ENCODE measurements at places on chromosomes 2 and 18.

- DNase-seq = no peak
Observed at GRCh38 chr2:222298311-222299150, at the start of gene PAX3. Gene PAX3 (minus strand): TSS chr2:222298998. CDS start chr2:222298615, 383 bp downstream.

- no peak for DNase-seq
Observed at GRCh38 chr2:74001781-74002504, 17.2 kb downstream of the TET3 start.

GRCh38 chr18:23311351-23312121 lies 141.6 kb upstream of the RIOK3 start:
- DNase-seq = peak; percentile 66

DNA sequence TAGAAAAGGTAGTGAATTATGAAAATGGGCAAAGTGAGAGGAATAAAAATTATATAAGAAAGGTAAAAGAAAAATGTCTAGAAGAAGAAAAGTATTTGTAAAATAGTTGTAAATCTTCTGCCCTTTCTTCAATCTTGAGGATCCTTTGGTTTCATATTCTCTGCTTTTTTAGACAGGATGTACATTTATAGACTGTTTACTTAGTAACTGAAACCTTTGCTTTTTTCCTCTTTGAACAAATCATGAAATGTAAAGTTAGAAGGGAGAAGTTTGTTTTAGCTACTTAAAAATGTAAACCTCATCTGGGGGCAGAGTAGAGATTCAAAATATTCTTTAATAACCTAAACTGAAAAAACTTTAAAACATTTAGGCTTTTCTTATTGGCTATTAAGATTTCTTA lies 150.4 kb upstream of the ITGA4 start:
- DNase-seq = no peak

- no peak for DNase-seq
Observed at GRCh38 chr18:35369126-35369525, 8.0 kb downstream of the ZNF396 start.

DNA sequence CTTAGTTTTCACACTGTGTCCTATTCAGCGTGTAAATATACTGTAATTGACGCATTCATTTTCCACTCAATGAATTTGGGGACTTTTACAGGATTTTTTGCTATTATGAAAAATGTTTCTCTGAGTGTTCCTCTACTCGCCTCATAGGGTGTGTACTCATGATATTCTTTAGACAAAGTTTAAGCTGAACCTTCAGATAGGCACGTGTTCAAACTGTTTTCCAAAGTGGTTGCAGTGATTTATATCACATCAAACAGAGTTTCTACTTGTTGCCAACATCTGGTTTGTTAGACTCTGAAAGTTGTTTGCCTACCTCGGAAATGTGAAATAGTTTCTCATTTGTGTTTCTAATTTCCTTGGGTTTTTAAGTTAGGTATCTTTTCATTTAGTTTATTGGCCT lies 46.4 kb upstream of the IL1R1 start:
- DNase-seq = no peak

DNA sequence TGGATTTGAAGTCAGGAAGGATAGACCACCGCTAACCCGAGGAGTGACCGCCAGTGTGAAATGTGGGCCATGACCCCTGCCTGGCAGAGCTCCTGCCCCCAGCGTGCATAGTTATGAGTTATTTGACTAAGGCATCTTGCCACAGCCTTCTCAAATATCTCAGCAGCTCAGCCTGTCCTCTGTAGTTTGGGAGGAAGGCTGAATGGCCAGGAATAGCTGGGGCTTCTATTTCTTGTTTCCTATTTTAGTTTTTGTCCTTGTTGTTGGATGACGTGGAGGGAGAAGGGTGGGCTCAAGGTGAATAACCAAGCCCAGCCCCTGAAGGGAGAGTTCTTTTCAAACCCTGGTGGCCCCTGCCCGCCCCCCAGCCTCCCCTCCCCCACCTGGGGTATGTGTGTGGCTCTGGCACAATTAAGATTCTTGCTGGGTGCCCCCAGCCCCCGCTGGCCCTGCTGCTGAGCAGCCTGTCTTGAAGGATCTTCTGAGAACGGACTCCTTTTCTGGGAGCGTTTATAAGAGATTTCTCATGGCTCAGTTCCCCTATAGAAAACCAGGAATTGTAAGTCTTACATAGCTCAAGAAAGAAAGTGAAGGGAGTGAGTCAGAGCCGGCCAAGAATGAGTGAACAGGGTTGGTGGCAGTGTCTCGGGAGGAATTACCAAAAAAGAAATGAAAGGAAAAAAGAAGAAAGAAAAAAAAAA lies 157.4 kb downstream of the GLI2 start:
- no peak for DNase-seq

- DNase-seq = no peak
Observed at GRCh38 chr2:101403745-101404144, 16.4 kb upstream of the CREG2 start.

GRCh38 chr2:165778653-165779451 lies 15.2 kb downstream of the GALNT3 start:
- DNase-seq = no peak

GRCh38 chr2:24824966-24825882 lies 32.0 kb downstream of the CENPO start:
- no peak for DNase-seq

- no peak for DNase-seq
Observed at GRCh38 chr2:214075456-214075855, 335.4 kb upstream of the VWC2L start.

- DNase-seq = no peak
Observed at GRCh38 chr2:224161712-224162111, 122.6 kb upstream of the SERPINE2 start.

DNA sequence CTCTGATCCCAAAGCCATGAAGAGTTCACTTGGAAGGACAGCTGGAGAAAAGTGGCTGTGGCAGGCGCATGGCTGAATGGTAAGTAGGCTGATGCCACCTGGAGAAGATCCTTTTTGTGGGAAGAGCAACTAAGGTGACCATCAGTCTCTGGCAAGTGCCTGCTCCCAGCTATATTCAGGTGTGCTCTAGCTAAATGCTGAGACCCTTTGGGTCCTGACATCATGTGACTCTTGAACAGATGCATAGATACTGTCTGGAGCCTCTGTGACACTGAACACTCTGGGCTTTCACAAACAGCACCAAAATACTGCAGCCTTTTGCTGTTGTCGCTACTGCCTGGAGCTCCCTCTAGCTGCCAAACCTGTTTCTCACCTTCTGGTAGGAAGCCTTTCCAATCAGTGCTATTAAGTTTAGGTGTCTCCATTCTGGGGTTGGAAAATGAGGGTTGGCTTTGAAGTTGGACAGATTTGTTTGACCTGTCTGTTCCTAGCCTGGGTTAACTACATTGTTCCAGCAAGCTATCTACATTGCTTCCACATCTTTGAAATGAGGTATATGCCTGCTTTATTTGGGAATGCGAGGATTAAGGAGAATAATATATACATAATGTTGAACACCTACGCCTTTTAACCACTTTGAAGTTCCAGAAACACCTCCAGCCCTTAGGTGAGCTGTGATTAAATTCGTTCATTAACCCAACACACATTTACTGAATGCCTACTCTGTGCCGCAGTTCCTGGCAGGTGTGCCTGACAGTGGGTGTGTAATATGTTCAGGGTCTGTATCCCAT lies 3.1 kb downstream of the EGR4 start:
- no peak for DNase-seq

DNA sequence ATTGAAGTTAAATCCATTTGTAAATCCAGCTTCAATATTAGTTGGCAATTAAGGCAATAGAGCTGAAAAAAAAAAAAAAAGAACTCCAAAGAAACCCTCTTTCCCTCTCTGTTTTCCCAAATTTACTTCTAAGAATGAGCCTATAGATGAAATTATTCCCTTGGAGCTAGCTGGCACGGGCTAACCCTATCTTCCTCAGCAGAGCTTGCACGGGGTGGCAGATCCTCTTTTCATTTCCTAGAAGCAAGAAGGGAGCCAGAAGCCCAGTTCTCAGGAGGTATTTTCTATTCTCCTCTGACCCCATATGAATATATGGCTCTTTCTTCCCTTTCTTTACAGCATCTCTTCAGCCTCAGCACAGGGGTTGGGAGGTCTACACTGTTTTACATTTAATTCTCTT lies 426.0 kb downstream of the TGIF1 start:
- no peak for DNase-seq

DNA sequence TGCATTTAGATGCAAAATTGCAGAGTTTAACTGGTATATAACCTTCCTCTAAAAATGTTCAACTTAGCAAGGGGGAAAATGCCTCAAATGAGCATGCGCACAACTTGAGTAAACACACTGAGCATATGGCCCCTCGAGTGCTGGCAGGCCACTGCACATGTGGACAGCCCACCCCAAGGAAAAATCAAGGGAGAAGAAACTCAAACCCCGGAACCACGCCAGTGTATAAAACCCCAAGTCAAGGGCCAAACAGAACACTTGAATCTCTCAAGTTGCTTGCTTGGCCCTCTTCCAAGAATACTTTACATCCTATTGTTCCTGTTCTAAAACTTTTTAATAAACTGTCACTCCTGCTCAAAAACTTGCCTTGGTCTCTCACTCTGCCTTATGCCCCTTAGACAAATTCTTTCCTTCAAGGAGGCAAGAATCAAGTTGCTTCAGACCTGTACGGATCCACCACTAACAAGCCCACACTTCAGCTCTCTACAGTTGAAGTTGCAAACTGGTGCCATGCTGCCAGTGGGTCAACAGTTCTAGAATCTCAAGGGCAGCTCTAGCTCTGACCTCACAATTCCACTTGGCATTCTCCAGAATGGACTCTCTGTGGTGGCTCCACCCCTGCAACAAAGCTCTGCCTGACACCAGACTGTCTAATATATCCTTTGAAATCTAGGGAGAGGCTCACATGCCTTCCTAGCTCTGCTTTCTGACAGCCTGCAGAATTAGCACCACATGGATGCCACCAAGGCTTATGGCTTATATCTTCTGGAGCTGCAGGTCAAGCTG lies 38.9 kb downstream of the HIBCH start:
- DNase-seq = no peak

- DNase-seq = no peak
Observed at GRCh38 chr18:13014232-13014631, 23.1 kb downstream of the CEP192 start.

DNA sequence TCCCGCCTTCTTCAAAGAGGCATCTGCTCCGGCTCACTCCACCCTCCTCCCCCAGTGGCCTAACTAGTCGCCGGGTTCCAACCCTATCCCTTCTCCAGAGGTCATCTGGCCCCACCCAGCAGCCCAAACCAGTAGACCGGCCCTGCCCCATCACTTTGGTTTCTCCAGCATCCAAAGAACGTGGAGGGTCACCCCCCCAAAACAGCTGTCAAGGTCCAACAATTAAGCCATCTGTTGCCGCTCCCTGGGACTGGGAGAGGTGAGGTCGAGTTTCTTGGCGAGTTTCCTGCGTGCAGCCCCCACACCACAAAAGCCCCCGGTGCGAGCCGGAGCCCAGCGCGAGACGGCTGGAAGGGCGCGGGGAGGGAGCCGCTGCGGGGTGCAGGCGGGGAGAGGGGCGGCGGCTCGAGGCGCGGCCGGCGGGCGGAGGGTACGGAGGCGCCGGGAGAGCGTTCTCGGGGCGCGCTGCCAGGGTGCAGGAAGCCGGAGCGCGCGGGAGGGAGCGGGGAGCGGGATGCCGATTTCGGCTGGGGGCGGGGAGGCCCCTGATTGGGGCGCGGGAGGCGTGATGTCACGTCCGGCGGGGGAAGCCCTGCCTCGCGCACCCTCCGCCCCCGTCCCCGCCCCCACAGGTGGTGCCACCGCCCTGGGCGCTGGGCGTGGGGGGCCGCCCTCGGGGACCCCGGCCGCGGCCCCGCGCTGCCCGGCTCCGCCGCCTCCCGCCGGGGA lies 571 bp upstream of the GPC1 start:
- no peak for DNase-seq

DNA sequence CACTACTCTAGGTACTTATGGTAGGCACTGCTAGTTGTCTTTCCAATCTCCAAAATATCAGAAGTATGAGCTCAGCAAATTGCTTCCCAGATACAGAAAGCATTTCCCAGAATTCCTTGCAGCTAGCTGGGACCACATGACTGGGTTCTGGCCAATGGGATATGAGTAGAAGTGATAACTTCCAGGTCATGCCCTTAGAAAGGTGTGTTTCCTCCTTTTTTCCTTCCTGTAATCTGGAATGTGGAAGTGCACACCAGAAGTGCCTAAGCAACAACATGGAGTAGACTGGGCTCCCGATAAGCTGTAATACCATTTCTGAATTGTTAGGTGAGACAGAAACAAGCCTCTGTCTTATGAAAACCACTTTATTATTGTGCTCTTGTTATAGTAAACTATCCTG lies 279.8 kb downstream of the ZNF385B start:
- DNase-seq = no peak

GRCh38 chr2:67574230-67574629 lies 177.1 kb downstream of the ETAA1 start:
- DNase-seq = no peak

DNA sequence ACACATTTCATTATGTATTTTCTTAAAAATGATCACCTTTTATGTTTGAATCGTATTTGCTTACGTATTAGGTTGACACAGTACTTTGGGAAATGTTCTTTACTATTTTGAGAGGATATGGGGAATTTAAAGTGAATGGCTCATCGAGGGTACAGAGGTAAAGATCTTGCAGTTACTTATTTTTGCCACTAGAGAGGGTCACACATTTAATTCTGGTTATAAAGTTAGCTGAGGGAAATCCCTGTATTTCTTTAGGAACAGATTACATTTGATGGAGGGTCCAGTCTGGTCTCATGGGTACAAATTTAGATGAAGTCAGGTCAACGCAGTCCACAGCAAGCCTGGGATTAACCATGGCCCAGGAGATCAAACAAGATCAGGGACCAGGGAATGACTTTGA lies 24.5 kb downstream of the DYNC2LI1 start:
- no peak for DNase-seq

GRCh38 chr2:18991177-18992168 lies 366.9 kb downstream of the OSR1 start:
- peak; percentile 44 for DNase-seq
